ENCODE measurements at places on chromosomes 6 and 20.
A peak's percentile ranks its signal among the peaks of the same experiment; 100 is the strongest.

DNA sequence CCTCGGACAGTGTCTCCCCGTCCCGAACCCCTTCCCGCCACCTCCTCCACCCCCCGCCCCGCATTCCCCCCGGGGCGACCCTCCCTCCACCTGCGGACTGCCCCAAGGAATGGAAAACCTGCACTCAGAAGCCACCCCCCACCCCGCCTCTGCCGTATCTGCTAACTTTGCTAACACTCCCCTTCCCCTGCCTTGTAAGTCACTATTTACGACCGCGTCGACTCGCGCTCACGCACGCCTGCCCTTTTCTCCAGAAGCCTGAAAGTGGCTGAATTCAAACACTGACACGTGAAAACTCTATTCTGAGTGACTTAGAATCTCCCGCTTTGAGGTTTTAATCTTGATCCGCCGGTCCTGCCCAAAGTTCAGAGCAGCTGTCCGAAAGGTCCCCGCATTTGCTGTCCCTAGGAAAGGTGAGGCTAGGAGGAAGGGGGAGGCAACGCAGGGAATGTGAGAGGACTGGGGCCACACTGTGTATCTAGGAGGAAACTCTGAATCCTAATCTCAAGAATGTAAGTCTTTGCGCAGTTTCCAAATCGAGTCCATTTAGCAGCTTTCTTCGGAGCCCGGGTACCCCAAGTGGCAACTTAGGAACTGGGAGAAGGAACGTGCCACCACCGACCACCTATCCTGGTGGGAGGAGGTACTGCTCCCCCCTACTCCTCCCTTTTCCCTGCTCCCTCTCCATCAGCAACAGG lies 9.3 kb upstream of the POU3F2 start:
- no peak for DNase-seq

DNA sequence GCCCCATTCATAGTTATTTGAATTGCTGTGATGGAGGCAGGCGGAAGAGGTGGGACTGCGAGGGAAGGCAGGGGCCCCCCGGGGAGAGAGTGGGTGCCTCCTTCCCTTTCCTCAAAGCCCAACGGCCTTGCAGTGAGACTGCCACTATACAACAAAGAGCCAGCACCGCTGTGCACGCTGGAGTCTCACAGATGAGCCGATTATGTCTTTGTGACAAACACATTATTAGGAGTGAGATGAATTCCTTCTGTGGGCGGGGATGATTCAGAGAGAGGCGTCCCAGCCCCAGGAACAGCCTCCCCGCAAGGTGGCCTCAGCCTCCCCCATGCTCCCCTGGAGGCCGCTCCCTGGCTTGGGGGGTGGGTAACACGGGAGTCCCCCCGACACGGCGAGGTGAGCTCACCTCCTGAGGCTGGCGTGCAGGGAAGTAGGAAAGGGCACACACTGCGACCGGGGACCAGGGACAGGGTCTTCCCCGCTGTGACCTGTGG lies 26.7 kb downstream of the NTSR1 start:
- DNase-seq, result peak; percentile 89

DNA sequence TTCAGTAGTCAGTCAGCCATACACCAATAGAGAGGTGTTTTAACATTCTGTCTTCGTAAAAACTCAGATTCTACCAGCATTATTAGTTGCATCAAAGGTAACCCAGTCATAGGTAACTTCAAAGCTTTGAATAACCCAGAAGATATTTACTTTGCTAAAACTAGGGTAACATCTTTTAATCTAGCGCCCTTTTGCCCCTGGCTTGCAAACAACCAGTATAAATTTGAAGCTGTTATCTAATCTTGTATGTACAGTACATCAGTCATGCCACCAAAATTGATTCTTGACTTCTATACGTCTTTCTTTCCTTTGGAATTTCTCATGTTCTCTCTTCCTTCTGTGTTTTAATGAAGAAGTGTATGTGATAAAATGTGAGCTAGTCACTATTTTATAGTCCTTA lies 109.3 kb downstream of the LIN28B start:
- no peak for DNase-seq

DNA sequence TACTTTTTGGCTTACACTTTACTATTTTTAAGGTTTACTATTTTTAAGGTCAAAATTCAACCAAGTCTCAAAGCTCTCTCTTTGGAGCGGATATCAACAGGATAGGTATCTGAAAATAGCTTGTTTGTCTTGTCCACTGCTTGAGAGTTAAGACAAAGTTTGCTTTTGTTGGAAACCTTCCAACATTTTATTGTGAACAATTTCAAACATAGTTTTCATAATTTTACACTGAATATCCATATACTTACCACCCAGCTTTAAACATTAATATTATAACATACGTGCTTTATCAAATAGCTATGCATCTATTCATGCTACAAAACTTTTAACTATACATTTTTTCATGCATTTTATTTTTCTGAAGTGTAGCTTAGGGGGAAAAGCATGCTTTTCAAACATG lies 109.9 kb downstream of the FYN start:
- no peak for DNase-seq

- DNase-seq, result no peak
Measured at GRCh38 chr20:59269411-59270025, 30.9 kb upstream of the EDN3 start.

GRCh38 chr6:117960877-117961276 lies 53.8 kb downstream of the SLC35F1 start:
- no peak for DNase-seq

DNA sequence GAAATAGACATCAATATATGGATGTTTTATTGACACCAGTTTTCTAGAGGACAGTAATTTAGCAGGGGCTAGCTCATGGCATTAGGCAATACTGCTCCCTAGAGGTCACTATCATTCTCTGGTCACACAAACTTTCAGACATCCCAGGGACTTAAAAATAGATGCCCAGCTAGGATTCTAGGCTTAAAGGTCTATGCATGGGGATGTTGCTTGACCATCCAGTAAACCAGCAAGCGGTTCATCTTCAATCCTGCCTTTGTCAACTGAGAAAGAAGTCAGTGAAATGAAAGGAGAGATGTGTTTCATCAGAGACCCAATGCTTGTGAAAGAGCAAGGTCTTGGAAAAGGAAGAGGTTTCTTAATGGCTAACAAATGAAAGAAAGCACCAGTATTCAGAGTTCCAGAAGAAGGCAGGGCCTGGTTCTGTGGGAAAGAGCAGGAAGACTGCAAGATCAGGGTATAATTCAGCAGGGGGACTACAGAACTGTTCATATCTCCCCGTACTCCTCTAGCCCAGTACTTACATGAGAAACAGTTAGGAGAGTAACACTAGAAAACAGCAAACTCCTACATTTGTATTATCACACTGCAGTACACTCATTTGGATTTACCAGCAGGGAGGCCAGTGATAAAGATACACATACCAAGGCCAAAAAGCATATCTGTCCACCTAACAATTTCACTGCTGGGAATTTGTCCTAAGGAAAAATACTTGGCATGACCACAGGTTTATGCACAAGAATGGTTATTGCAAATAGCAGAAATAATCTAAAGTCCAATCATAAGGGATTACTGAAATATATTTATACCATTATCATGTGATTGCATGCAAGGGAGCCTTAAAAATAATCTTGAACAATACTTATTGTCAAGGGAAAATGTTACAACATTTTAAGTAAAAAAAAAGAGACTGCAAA lies 151.4 kb upstream of the LAMA2 start:
- peak; percentile 40 for DNase-seq

GRCh38 chr6:37696841-37697662 lies 631 bp downstream of the MDGA1 start:
- DNase-seq, result no peak

DNA sequence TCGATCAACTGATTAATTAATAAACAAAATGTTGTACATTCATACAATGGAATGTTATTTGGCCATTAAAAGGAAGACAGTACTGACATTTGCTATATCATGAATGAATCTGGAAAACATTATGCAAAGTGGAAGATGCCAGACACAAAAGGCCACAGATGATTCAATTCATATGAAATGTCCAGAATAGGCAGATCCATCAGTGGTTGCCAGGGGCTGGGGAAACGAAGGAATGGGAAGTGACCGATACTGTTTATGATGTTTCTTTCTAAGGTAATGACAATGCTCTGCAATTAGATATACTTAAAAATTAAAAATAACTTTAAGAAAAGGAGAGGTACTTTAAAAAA lies 37.2 kb downstream of the ELOVL5 start:
- DNase-seq, result no peak

GRCh38 chr20:35312318-35312717 lies 20.1 kb upstream of the FAM83C start:
- peak; percentile 62 for DNase-seq

All from HCT116 (cell line).